ENCODE measurements at places on chromosomes 6 and 20.
A peak's percentile ranks its signal among the peaks of the same experiment; 100 is the strongest.

DNA sequence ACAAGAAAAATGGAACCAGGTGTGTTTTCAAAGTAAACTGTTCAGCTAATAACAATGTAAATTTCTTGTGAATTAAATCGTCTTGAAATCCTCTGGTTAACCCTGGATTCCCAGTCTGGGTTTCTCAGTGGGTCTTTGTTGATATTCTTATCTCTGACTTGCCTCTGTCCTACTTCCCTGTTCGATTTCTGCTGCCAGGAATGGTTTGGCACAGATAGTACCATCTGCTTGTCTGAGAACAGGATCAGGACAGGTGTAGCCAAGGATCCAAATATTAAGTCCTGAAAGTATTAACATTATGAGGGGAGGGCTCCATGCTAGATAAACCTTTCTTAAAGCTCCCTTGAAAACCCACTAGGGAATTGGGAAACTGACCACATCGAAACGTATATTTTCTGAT lies 30.1 kb downstream of the ARFGEF2 start:
- DNase-seq: no peak

DNA sequence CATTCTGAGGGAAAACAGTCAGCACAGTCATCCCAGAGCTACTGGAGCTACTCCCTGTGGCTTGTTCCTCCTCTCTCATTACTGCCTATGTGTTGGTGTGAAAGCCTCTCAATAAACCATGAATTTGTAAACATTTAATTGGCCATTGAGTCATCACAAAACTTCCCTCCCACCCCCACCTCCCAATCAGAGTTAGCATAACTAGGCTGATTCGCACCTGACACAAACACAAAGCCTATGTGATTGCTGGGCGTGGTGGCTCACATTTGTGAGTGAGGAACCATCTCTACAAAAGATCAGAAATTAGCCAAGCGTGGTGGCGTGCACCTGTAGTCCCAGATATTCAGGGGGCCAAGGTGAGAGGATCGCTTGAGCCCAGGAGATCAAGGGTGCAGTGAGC lies 17.1 kb upstream of the SNTA1 start:
- DNase-seq: no peak

DNA sequence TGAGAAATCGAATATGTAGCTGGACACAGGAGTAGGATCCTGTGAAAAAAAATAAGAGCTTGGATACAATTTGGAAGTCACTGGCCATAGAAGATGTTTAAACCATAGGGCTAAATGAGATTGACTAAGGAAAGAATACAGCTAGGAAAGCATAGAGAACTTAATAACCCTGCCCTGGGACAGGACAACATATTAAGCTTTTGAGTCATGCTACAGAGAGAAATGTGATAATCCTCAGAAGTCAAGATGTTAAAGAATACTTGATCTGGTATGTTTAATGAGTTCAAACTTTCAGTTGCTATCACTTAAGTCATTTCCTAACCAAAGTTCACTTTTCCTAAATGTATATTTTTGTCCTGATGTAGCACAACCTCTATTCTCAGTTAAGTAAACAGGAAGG lies 154.6 kb upstream of the TSHZ2 start:
- DNase-seq: no peak

DNA sequence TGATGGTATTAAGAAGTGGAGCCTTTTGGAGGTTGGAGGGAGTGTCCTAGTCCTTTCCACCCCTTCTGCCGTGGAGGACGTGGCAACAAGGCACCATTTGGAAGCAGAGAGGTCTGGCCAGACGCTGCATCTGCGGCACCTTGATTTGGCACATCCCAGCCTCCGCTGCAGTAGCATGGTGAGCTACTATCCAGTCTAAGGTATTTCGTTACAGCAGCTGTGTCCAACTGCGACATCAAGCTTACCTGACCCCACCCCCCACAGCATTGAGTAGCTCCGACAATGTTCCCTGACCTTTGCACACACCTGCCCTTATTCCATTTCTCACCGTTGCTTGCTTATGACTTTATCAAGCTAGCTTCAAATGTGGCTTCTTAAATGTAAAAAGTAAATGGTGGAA lies 29.8 kb upstream of the SYNJ2 start:
- DNase-seq: no peak

DNA sequence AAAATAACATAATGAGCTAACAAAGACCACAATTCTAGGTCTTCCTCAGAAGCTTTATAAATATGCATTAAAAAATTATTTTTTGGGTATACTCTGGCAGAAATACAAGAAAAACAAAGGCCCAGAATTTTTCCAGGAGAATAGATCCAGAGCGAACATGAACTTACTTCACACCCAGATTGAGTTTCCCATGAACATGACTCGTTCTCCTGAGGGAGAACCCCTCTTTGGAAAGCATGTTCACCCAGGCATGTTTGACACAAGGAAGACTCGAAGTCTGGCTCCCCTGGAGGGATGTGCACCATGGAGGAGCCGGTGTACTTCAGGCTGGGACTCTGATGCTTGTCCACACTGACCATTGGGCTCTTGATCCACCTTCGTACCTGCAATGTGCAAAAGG lies 56.1 kb downstream of the SGK1 start:
- no peak for DNase-seq

DNA sequence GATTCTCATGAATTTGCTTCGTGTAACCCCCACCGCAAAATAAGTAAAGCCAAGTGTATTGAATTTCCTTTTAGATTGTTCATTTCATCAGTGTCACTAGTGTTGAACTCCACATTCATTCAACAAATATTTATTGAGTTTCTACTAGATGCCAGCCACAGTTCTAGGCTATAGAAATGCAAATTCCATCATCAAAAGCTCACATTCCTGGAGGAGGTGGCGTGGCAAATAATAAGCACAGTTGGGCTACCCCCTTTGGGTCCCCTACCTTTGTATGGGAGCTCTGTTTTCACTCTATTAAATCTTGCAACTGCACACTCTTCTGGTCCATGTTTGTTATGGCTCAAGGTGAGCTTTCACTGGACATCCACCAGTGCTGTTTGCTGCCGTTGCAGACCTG lies 12.7 kb upstream of the ME1 start:
- DNase-seq: no peak

- DNase-seq: peak; percentile 99
Observed at GRCh38 chr6:63527658-63528514, 44.4 kb upstream of the LOC128125822 start.

GRCh38 chr20:24318569-24319352 lies 150.7 kb upstream of the SYNDIG1 start:
- no peak for DNase-seq

- DNase-seq: no peak
Observed at GRCh38 chr6:108383981-108384380, 89.1 kb downstream of the AFG1L start.

- DNase-seq: no peak
Observed at GRCh38 chr20:34083137-34083536, 28.9 kb downstream of the EIF2S2 start.

DNA sequence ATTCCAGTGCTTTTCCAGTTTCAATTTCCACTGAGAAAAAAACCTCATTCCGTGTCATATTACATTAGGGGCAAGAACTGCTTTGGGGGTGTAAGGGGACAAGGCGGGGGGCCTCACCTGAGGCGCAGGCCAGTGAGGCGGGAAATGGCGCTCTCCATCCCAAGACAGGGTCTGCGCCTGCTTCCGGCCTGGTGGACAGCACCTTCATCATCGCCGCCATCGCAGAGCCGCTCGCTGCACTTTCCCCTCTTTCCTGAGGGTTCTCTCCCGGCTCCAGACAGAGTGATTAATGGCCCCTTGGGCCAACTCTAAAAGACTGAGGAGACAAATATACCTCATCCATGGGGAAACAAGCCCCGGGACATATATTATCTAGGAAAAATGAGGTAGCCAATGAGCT lies 270.0 kb upstream of the SOX4 start:
- DNase-seq: no peak

DNA sequence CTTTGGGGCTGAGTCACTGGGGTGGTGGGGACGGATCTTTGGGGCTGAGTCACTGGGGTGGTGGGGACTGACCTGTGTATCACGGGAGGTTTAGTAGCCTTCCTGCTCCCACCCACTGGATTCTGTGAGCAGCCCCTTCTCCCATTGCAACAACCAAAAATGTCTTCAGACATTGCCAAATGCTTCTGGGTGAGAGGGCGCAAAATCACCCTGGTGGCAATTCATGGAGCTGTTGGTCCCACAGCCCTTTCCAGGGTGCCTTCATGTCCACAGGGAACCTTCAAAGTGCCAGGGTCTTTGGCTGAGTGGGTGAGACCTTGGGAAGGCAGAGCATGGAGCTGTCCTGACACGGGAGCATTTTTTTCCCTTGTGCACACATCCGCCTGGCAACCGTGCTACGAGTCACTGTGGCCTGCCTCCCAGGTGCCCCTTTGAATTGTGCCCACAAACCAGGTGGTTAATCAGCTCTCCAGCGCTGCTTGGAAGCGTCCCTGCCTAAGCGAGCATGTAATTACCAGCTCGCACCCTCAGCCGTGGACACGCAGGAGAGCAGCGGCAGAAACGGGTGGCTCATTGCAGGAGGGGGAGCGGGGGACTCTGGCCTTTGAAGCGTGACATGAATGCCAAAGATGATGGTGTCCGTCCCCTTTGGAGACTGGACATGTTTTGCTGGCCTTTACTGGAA lies 27.4 kb upstream of the APCDD1L start:
- DNase-seq: no peak

- DNase-seq: no peak
Observed at GRCh38 chr6:117540670-117541069, 58.2 kb downstream of the DCBLD1 start.

DNA sequence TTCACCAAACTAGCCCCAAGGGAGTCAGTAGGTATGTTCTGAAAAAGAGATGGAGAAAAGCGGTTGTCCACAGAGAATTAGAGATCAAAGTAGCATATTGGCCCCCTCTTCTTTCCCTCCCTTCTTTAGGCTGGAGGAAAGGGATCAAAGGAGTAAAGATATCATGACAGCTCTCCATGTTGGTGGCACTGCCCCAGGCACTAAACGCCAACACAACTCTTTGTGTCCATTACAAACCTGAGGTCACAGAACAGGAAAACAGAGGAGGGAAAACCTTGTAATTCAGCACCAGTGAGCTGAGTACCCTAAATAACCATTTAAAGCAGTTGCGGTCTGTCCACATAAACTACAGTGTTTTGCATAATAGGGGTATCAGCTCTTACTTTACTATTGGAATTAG lies 113.0 kb upstream of the TFAP2D start:
- DNase-seq: no peak

- DNase-seq: no peak
Observed at GRCh38 chr6:28638787-28639430, 113.2 kb downstream of the GPX5 start.

GRCh38 chr6:118528129-118528528 lies 20.0 kb upstream of the PLN start:
- no peak for DNase-seq

- peak; percentile 45 for DNase-seq
Observed at GRCh38 chr6:797479-798077, 104.6 kb upstream of the EXOC2 start.

- DNase-seq: no peak
Observed at GRCh38 chr20:49290608-49291191, 12.8 kb upstream of the ZNFX1 start.

- DNase-seq: no peak
Observed at GRCh38 chr6:36387440-36388303, at the start of gene ETV7. Gene ETV7, minus strand, starts transcription at chr6:36387669. Its CDS starts 128 bp downstream, at chr6:36387541.

DNA sequence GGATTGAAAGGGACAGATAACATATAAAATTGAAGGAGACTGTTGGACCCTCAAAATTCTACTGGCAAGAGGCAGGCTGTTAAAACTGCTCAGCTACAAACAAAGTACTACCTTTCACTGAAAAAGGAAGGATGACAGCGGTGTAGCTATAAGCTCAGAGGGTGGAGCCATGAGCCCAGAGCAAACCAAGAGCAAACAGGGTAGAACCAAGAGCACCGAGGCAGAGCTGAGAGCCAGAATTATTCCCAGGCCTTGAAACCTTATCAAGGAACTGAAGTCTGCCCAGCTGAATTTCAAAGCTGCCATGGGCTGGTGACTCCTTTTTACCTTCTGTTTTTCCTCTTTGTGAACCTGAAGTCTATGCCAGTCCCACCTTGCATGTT lies 74.7 kb upstream of the SLC4A11 start:
- DNase-seq: no peak

- DNase-seq: no peak
Observed at GRCh38 chr20:50630578-50631263, 60.6 kb downstream of the RIPOR3 start.

DNA sequence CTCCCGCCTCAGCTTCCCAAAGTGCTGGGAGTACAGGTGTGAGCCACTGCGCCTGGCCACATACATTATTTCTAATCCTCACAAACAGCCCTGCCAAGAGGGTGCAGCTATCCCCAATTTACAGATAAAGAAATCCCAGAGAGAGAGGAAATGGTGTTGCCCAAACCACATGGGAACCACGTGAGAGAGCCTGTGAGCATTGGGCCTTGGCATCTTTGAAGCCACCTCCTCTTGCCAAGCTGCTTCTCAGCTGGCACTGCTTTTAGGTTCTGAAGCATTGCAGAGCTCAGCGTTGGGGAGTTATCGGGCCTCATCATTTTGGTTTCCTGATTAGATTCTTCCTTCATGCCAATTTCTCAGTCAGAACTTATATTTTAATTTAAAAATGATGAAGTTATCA lies 80.3 kb downstream of the CTNNBL1 start:
- no peak for DNase-seq

DNA sequence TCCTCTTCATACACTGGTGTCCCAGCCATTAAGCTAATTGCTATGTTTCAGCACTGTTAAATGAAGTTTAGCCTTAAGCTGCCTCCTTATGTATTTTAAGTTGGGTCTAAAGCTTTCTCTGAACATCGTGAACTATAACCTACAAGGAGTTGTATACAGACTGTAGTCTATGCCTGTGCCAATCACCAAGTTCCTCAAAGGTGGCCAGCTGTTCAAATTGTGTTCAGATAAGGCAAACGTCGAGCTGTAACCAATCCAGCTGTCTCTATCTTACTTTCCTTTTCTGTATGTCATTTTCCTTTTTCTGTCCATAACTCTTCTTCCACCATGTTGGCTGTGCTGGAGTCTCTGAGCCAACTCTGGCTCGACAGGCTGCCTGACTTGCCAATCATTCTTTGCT lies 199.6 kb downstream of the OGFRL1 start:
- no peak for DNase-seq

GRCh38 chr20:59581993-59582679 lies 22.2 kb upstream of the PHACTR3 start:
- no peak for DNase-seq

DNA sequence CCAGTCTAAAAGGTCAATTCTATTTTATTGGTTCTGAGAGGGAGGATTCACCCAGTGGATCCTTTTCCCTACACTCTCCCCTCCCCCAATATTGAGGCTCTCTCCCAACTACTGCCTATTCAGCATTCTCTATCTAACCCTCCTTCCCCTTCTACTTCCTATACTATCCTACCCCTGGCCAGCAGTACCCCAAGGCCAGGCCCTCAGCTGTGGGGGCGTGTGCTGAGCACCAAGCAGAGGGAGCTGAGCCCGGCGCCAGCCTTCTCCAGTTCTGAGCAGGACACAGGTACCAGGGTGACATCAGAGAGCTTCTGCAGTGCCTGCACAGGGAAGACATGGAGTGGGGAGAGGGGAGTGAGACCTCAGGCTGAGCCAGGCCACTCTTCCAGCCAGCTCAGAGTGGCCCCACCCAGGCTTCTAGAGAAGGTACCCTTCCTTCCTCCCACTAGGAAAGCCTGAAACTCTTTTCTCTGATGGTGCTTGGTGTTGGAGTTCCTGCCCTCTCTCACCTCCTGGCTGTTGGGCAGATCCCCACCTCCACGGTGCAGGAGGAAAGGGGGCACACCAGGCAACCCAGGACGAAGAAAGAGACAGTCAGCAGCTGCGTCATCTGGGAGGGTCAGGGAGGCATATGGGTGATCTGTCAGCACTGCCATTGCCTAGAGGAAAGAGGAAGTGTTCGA lies 1.9 kb downstream of the DDAH2 start:
- DNase-seq: no peak

All from HepG2 (cell line).